PC-9 (cell line): ENCODE measurements at places on chromosomes 3 and 15. TPM values are rescaled to one million over a fixed set of nuclear protein-coding genes. Genes with fewer than 3 reads are reported as not detected.
A peak's percentile ranks its signal among the peaks of the same experiment; 100 is the strongest.

ZNF860 gene
- total RNA-seq = 2.6 and 5.3 TPM in 2 replicates

MRAS gene
- total RNA-seq = 2.4 TPM in 2 replicates

IGDCC3 gene
- total RNA-seq = 0.22 and 0.38 TPM in 2 replicates

DNAJA4 gene
- 0.33 and 0.35 TPM in 2 replicates for total RNA-seq

VPS13C gene
- 40.0 and 48.9 TPM in 2 replicates for total RNA-seq

GRCh38 chr15:84752195-84752594 lies 3.8 kb downstream of the ZNF592 start:
- no peaks in the 10 kb centered on the region for H3K27me3 ChIP-seq
- H3K4me1 ChIP-seq = peaks cover 29% of the 10 kb centered on the region
- peak overlapping the region; percentile 18; the same call in 1 of the 2 replicates for H3K27ac ChIP-seq
- no peaks in the 10 kb centered on the region for H3K36me3 ChIP-seq
- DNase-seq = no peak

GRCh38 chr15:70541511-70541910 lies 221.8 kb downstream of the UACA start:
- DNase-seq = no peak
- H3K27me3 ChIP-seq = no peaks in the 10 kb centered on the region
- no peaks in the 10 kb centered on the region for H3K36me3 ChIP-seq
- H3K4me1 ChIP-seq = peaks cover 13% of the 10 kb centered on the region
- no peak overlapping the region for H3K27ac ChIP-seq

DNA sequence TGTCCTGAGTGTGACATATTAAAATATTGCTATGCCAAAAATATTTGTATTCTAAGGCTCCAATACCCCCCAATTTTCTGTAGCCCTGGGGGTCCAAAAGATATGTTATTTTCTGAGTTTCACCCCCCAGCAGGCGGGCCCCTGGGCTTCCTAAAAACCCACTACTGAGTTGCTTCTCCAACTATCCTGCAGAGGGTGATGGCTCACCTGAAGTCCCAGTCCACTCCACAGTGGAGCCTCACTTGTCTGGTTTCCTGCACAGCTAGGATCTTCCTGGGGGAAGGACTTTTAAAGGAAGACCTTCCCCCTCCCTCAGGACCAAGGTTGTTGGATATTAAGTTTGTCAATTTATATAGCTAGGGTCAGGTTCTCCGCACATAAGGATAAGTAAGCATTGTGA lies 1181.4 kb downstream of the ROBO2 start:
- no peaks in the 10 kb centered on the region for H3K36me3 ChIP-seq
- no peak overlapping the region for H3K27ac ChIP-seq
- H3K4me3 ChIP-seq = no peak overlapping the region

DNA sequence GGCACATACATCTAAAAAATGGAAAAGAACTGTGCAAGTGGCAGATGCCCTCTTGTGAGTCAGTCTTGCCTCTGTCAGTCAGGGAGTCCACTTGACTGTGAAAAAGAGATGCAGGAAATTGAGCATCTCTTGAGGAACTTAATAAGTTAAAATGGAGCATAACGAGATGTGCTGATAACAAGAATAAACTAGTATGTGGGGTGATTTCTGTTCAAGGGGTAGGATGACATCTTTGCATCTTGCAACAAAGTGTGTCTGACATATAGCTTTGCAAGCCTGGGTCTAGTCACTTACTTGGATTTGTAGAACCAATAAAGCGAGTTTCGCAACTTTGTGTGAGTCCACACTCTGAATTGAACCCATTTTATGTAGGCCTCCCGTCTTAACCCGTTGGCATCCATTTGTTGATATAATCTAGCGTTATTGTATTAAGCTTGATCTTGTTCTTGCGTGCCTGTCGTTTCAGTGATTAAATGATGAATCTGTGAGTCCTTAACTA lies 2.2 kb downstream of the USP3 start:
- H3K36me3 ChIP-seq = no peaks in the 10 kb centered on the region
- no peak overlapping the region for H3K27ac ChIP-seq
- H3K4me1 ChIP-seq = peaks cover 71% of the 10 kb centered on the region
- no peak for DNase-seq
- peak overlapping the region; percentile 86 for H3K4me3 ChIP-seq

DNA sequence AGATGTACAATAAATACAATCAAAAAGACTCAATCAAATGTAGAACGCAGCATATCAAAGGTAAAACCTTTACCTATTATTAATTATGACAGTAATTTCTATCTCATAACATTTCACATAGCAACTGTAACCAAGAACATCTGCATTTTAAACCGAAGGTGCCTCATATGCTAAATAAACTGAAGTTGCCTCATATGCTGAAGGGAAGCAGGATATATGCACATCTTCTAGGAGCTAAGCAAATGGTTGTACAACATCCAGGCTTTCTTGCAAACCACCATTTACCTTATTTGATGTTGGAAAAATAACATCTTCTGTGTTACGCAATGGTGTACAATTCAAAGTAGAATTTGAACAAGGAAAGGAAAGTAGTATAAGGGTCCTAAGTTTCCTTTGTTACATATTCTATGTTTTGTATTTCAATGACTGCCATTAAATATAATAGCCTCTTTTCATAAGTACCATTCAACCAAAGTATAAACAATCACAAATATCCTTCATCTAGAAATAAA lies 145.9 kb downstream of the SATB1 start:
- H3K36me3 ChIP-seq = no peaks in the 10 kb centered on the region
- H3K27ac ChIP-seq = no peak overlapping the region
- DNase-seq = no peak

GRCh38 chr3:14175383-14176037 lies 2.9 kb downstream of the XPC start:
- no peak overlapping the region for H3K27ac ChIP-seq
- H3K4me1 ChIP-seq = peaks cover 30% of the 10 kb centered on the region
- peaks cover 16% of the 10 kb centered on the region for H3K36me3 ChIP-seq
- no peaks in the 10 kb centered on the region for H3K27me3 ChIP-seq
- DNase-seq = no peak

DNA sequence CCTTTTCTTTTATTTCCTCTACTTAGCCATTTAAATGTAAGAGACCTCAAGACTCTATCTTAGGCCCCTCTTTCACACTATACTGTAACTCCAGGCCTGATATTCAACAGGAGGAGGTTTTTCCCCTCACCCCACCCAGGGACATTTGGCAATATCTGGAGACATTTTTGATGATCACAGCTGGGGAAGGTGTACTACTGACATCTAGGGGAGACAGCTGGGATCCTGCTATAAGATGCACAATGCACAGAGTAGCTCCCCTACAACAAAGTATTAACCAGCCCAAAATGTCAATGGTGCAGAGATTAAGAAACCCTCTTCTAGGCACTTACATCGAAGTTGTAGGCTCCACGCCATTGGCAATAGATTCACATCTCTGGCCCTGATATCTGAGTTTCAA lies 517.5 kb upstream of the UBE2E2 start:
- H3K27ac ChIP-seq = no peak overlapping the region
- H3K27me3 ChIP-seq = no peaks in the 10 kb centered on the region
- H3K4me1 ChIP-seq = no peaks in the 10 kb centered on the region
- H3K36me3 ChIP-seq = no peaks in the 10 kb centered on the region
- DNase-seq = no peak

- H3K27me3 ChIP-seq = peaks cover 65% of the 10 kb centered on the region
- no peak overlapping the region for H3K27ac ChIP-seq
Measured at GRCh38 chr15:98296653-98297052, 336.1 kb downstream of the ARRDC4 start.

- H3K4me3 ChIP-seq = no peak overlapping the region
- H3K36me3 ChIP-seq = no peaks in the 10 kb centered on the region
- H3K27me3 ChIP-seq = no peaks in the 10 kb centered on the region
- no peak overlapping the region for H3K27ac ChIP-seq
- no peak for DNase-seq
- H3K4me1 ChIP-seq = no peaks in the 10 kb centered on the region
Measured at GRCh38 chr3:94513600-94513999, 450.7 kb downstream of the NSUN3 start.

DNA sequence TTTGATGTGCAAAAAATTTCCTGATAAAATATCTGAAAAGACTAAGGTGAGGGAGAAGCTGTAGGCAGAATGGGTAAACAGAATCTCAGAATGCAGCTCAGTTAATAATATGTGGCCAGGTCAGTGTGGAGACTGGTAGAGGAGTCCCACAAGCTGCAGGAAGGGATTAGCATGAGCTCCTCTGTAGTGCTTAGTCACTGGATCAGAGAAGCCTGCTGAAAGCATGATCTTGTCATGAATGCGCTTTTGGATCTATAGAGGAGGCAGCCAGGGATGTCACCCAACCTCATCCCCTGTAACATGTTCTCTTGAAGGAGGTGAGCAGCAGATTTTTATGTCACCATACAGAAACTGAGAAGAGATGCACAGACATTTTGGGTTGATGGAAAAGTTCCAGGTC lies 1035.3 kb upstream of the GBE1 start:
- H3K27ac ChIP-seq = no peak overlapping the region
- no peak for DNase-seq
- no peaks in the 10 kb centered on the region for H3K36me3 ChIP-seq

DNA sequence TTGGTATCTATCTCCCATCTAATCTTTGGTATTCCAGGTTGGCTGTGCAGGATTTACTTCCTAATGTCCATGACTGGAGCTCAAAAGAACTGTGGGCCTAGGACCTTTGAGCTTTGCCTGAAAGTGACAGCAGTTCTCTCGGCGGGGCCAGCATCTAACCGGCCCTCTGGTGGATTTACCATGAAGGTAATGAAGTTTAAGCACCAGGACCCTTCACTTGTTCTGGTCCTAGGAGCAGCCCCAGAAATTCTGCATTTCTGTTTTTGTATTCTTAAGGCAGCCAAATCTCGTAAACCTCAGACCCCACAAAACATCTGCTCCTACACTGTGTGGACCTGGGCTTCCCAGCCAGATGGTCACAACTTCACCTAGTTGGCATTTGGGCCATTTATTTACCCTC lies 13.0 kb downstream of the CALML4 start:
- H3K27ac ChIP-seq = no peak overlapping the region
- no peak for DNase-seq
- no peaks in the 10 kb centered on the region for H3K4me1 ChIP-seq
- H3K27me3 ChIP-seq = no peaks in the 10 kb centered on the region
- 0 out of 2 replicates have a peak, but pooled peaks cover 5% of the 10 kb centered on the region for H3K36me3 ChIP-seq

DNA sequence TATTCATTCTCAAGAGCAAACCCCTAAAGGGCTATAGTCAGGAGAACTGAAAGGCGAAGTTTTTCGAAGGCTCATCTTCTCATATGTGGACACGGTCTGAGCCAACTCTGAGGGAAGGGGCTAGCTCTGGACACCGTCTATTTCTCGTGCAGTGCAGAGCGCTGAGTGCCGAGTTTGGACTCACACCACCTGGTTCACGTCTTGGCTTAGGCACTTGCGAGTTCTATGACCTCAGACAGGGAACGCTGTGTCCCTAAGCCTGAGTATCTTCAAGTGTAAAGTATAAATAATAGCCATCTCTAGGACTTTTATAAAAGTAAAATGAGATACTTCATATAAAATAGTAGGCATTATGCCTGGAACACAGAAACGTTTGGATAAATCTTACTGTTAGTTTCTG lies 223.7 kb downstream of the FMN1 start:
- H3K27me3 ChIP-seq = no peaks in the 10 kb centered on the region
- no peak overlapping the region for H3K27ac ChIP-seq
- no peaks in the 10 kb centered on the region for H3K36me3 ChIP-seq
- DNase-seq = no peak
- H3K4me1 ChIP-seq = no peaks in the 10 kb centered on the region

- H3K4me1 ChIP-seq = no peaks in the 10 kb centered on the region
- H3K27me3 ChIP-seq = no peaks in the 10 kb centered on the region
- H3K36me3 ChIP-seq = no peaks in the 10 kb centered on the region
- no peak overlapping the region for H3K4me3 ChIP-seq
Measured at GRCh38 chr3:158486200-158486599, 84.8 kb upstream of the MLF1 start.

DNA sequence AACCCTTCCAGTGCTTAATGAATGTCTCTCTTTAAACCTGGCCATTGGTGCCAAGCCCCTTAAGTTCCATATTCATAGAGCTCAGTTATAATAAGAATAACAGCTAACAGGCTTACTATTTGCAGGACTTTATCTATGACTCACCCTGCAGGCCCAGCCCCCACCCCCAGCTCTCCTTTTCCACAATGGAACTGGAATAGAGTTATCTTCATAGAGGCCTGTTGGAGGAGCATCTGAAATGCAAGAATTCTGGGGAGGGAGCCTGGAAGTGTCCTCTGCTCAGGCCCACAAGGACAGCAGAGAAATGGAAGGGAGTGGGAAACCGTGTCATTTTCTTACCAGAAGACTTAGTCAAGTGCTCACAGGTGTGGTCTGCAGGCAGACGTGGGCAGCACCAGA lies 52.8 kb downstream of the SEMA5B start:
- no peaks in the 10 kb centered on the region for H3K27me3 ChIP-seq
- peak overlapping the region; percentile 53 for H3K27ac ChIP-seq
- H3K4me3 ChIP-seq = peak overlapping the region; percentile 32; the same call in 1 of the 2 replicates
- H3K4me1 ChIP-seq = peaks cover 64% of the 10 kb centered on the region

DNA sequence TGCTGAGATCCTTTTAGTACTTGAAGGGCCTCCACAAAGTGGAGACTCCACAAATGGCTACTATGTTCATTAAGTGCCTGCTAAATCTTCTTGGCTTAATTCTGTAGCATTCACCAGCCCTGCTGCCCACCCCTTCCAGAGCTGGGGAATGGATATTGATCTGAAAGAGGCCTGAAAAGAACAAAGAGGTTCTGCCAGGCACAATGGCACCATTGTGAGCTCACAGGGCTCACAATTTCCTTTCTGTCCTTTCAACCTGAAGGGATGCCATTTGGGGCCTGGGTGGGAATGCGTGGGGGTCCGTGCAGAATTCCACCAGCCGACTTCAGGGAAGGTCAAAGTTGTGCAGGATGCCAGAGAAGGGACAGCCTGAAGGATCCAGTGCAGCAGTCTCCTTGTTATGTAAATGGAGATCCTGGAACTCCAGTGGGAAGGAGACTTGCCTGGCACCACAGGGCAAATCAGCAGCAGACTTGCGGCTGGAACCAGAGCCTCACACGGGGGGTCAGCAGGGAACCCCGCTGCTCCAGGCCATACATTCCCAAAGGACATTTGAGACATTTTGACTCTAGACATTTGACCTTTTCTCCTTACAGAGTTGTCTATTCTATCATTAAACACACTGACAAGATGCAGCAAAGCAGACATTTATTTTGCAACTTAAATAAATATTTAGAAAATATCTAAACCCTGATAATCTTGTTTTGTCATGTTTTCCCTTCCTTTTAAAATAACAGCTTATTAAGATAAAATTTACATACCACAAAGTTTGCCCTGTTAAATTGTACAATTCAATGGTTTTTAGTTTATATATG lies 21.5 kb upstream of the MORF4L1 start:
- H3K4me1 ChIP-seq = no peaks in the 10 kb centered on the region
- H3K27me3 ChIP-seq = no peaks in the 10 kb centered on the region
- no peaks in the 10 kb centered on the region for H3K36me3 ChIP-seq
- no peak overlapping the region for H3K4me3 ChIP-seq
- no peak overlapping the region for H3K27ac ChIP-seq
- DNase-seq = no peak
